Erythroblast (primary cell): ENCODE measurements at places on chromosomes 12 and 14.
A peak's percentile ranks its signal among the peaks of the same experiment; 100 is the strongest.

DNA sequence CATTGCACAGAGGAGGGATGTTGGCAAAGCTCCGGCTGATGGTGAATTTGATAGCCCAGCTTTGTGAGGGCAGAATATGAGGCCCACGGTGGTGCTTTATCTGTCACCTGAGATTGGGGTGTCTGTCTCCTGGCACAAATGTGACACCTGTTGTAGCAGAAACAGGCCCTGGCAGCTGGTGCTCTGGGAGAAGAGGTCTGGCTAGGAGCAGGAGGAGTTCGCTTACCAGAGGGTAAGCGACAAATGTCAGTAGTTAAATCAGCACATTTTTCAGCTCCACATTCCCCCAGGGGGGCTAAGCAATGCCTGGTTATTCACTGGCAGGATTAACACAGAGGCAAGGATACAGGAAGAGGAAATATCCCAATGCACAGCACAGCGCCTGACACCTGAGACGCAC lies 71.1 kb downstream of the B4GALNT3 start:
- no peak for DNase-seq

- peak; percentile 85 for DNase-seq
These were observed 32.3 kb downstream of the NINJ2 start for GRCh38 chr12:630656-631632.

DNA sequence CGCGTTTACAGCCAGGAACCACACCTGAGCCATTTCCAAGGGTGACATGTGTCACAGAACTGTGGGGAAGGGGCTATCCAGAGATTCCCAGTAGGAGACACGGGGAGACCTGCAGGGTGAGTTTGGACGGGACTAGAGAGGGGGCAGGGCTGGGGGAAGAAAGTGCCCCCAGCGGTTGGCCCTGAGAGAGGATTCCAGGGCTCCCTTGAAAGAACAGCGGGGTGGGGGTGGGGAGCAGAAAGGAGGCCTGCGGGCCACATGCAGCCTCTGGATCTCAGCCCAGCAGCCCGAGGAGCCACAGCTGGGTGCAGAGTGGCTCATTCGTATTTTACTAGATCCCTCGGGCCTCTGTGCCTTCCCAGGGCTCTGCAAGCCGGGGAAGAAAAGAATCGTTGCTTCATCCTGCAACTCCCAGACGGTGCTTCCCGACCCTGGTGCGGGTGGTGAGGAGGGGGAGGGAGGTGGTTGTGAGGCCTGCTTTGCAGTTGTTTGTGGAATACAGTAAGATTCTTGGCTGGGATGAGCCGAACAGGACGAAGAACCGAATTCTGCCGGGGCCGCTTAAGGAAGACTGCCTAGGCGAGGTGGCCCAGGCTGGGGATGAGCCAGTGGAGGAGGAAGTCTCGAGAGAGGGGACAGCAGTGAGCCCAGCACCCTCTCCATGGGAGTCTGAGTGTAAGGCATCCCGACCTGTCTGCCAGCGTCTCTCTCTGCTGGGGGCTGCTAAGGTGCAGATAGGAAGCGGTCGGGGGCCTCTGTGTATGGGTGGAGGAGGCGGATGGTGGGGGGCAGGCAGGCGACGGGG lies 36.1 kb upstream of the ANKRD9 start:
- peak; percentile 27 for DNase-seq

GRCh38 chr14:24868389-24868788 lies 181.6 kb downstream of the STXBP6 start:
- DNase-seq, result no peak

GRCh38 chr14:39023939-39024871 lies 78.8 kb downstream of the SEC23A start:
- DNase-seq, result no peak
